ENCODE measurements at places on chromosomes 16 and 17.

DNA sequence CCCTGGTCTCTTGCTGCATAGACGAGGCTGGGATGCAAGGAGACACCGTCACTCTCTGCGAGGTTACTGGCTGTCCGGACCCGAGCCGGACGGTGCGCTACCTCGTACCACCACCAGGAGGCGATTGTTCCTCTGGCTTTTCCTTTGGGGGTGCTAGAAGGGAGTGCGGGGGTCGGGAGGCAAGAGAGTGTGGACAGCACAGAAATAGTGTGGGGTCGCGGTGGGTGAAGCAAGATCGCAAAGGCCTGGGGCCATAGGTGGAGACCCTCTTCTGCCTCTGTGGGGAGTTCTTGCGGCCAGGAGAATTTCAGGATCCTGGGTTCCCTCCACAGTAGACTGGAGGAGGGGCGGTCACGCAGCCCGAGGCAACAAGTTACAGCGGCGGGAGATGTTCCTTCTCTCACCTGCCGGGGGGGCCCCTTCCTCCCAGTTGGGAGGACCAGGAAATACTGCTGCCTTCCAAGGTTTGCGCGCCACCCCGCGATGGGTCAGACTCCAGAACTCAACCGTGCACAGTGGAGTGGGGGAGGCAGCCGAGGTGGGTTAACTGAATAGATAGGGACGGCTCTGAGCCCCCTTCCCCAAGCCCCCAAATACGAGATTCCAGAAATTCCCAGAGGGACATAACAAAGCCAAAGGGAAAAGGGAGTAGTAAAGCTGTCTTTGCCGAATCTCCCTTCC is 6.9 kb downstream of the PHOSPHO1 start:
- DNase-seq = peak; percentile 67

DNA sequence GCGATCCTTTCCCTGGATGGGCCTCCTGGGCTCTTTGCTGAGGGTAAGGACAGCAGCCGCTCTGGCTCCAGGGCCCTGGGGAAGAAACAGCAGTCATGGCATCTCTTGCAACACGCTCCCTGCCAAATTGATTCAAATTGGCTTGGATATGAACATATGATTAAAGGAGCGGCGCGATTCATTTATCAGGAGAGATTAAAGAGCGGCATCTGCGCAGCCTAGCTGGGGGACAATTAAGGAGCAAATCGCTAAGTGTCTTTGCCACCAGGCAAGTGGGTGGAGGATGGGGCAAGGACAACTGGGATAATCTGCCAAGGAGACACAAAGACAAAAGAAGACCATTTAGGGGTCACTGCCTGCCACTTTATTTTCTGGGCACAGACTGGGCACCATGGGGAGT is 27.8 kb downstream of the PIPOX start:
- no peak for DNase-seq

- DNase-seq = peak; percentile 56
Measured at GRCh38 chr17:9021158-9021991, at the start of gene NTN1. TSS of gene NTN1 (plus strand) at chr17:9021510. CDS start at chr17:9022374, 864 bp downstream.

DNA sequence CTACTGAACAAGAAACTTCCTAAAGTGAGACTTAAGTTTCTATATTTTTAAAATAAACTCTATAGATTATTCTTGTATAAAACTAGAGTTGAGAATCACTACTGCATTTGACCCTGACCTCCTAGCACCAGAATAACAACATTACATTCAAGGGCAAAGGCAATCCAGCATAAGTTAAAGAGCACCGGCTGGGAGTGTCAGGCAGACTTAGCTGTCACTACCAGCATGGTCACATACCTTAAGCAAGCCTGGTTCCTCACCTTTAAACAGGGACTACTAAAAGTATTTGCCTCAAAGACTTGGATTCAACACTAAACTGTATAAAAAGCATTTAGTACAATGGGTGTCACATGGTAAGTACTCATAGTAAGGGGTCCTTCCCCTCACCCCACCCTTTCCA is 90.4 kb downstream of the SSH2 start:
- DNase-seq = no peak

DNA sequence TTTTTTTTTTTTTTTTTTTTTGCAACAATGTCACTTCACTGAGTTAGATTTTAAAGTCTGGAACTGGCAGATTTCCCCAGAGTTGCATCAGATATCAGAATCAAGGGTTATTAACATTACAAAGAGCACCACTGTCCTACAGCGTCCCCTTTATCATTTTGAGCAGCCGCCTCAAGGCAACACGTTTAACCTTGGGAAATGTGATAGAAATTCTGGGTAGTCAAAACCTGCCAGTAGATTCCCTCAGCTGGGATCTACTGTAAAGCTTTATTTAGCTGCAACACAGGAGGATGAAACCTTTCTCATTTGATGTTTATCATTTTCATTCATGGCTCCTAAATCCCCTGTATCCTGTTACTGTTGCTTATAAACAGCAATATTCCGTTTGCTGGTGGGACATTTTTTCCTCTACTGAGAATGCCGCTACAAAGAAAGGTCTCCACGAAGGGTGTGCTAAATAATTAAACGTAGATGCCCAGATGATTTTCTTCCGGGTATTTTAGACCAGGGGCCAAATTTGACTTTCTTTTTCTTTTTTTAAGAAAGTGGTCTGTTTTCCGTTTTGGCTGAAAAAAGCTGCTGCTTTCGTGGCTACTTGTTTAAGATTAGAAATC is 436.1 kb upstream of the GOT2 start:
- DNase-seq = no peak

GRCh38 chr16:22948603-22949368 is 134.8 kb downstream of the HS3ST2 start:
- peak; percentile 58 for DNase-seq

- DNase-seq = no peak
Measured at GRCh38 chr16:908526-909155, 62.1 kb downstream of the LMF1 start.

GRCh38 chr17:41973408-41973811 is 6.8 kb downstream of the CNP start:
- no peak for DNase-seq

- no peak for DNase-seq
Measured at GRCh38 chr17:32553168-32553567, 66.4 kb downstream of the CDK5R1 start.

- DNase-seq = no peak
Measured at GRCh38 chr17:62692159-62692651, 64.7 kb downstream of the MRC2 start.

GRCh38 chr17:56786989-56787482 is 46.7 kb downstream of the C17orf67 start:
- DNase-seq = no peak

All from neuronal stem cell (in vitro differentiated cells).